ENCODE measurements at places on chromosomes 11 and 22. TPM values are rescaled to one million over a fixed set of nuclear protein-coding genes. Genes with fewer than 3 reads are reported as not detected.

- DNase-seq: no peak
Measured at GRCh38 chr11:128187377-128187776, 400.0 kb downstream of the ETS1 start.

- DNase-seq: no peak
Measured at GRCh38 chr11:128045094-128045725, 542.1 kb downstream of the ETS1 start.

GRCh38 chr11:117145393-117145761, 1.3 kb downstream of the PAFAH1B2 start:
- DNase-seq: peak; percentile 33

- no peak for DNase-seq
Measured at GRCh38 chr11:66609721-66610617, 6.5 kb upstream of the RBM14 start.

GRCh38 chr11:13003736-13004493, 5.2 kb upstream of the RASSF10 start:
- DNase-seq: no peak

GRCh38 chr22:35868938-35869337, 151.3 kb downstream of the APOL5 start:
- DNase-seq: no peak

DNA sequence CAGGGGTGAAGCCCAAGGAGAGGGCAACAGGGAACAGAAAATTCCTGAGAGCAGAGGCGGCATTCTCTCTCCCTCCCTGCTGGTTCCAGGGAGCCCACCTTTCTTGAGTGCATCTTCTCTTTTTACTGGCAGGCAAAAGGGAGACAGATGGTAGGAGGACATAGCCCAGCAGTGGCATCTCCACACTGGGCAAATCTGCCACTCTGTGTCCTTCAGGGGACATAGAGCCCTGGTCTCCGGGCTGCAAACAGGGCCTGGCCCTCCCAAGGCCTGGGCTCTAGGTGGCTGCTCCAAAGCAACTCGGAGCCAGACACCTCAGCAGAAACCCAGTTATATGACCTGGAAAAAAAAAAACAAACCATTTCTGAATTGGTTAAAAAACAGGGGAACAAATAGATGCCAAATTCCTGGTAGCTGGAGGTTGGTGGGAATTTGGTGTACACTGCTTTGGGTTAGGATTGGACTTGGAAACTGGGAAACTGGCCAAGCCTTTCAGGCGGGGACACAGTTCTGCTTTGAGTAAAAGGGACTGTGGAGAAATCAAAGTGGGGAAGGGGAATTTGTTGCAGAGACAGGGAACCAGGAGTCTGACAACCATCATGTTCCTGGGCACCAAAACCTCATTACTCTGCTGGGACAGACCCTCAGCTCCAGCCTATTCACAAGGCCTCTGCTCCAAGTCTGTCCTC, 23.6 kb upstream of the DKK3 start:
- no peak for DNase-seq

- no peak for DNase-seq
Measured at GRCh38 chr11:83544846-83545245, 258.7 kb upstream of the CCDC90B start.

- peak; percentile 67 for DNase-seq
Measured at GRCh38 chr11:2928605-2929530, at the start of gene PHLDA2. TSS of gene PHLDA2 (minus strand) at chr11:2929420. CDS start at chr11:2929364, 56 bp downstream.

GRCh38 chr11:128775468-128775867, 81.6 kb downstream of the FLI1 start:
- no peak for DNase-seq

- DNase-seq: no peak
Measured at GRCh38 chr22:50081426-50082196, 3.6 kb downstream of the MLC1 start.

- no peak for DNase-seq
Measured at GRCh38 chr22:49620003-49620556, 207.6 kb downstream of the BRD1 start.

GRCh38 chr11:121763526-121763925, 310.8 kb upstream of the SORL1-AS1 start:
- DNase-seq: no peak

- DNase-seq: no peak
Measured at GRCh38 chr11:46272816-46273427, 4.5 kb upstream of the CREB3L1 start.

- no peak for DNase-seq
Measured at GRCh38 chr11:68643585-68643984, 40.8 kb upstream of the GAL start.

DNA sequence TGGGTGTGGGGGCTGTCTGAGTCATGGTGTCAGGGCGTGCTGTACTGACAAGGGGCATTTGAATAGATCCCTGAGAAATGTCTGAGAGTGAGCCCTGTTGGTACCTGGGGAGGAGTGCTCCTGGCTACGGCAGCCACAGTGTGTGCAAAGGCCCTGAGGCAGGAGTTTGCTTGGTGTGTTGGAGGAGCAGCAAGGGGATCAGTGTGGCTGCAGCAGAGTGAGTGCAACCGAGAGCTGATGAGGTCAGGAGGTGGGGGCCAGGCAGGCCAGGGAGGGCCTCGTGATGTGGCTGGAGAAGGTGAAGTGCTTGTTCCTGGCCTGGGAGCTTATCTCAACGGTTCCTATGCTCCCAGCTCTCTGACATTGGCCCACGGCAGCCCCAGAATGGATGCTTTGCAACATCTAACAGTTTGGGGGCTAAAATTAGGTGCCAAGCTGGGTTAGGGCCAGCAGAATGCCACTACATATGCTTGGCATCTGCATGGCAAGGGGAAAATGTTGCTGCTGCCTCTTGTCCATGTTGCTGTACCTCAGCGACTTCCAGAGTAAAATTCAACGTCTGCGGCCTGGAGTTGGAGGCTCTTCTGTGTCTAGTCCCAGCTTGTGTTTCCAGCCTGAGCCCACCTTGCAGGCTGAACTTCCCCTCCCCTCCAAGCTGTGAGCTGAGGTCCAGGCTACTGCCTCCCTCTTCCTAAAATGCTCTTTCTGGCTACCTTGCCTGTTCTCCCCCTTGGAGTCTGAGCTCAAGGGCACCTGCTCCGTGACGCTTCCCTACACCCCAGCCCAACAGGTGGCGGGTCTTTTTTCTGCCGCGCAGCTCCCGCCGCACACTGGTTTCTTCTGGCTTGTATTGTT, 48.2 kb upstream of the MYEOV start:
- no peak for DNase-seq

GRCh38 chr11:94933223-94934130, 39.9 kb downstream of the CWC15 start:
- DNase-seq: no peak

DNA sequence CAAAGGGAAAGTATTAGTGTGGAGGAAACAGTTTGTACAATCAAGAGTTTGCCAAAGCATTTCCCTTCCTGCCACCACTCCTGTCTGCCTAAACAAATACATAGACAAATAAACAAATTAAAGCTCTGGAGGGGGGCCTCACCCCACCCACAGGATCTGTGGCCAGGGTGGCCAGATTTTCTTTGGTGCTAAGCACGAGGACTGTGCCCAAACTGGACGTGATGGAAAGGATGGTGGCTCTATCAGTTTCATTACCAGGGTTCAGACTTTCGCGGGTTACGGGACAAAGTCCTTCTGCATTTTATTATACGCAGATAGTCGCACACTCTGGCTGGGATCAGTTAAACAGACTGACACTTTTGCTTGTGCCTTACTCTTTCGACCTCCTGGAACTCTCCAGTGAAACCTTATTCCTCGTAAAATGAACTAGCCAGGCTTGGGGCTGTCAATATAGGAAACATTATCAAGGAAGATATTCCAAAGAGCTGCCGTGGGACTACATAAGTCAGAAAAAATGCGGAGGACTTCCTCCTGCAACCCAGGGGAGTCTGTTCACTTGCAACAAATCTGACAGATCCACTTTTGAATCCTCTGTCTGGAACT, 11.2 kb downstream of the BARX2 start:
- DNase-seq: no peak

DNA sequence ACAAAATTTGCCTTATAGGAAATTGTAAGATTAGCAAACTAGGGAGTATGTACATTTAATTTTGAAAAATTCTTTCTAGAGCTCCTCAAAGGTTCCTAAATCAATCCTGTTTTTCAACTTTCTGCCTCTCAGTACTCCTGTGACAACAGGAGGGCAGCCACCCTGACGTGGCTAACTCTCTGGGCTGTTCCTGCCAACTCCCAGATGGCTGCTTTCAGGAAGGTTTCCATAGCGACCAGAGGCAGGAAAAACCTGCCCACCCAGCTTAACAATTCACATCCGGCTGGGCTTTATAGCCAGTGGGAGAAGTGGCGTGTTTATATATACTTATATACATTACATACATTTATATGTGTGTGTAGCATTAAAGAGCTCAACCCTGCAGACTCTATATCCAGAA, 26.5 kb downstream of the SGSM3 start:
- no peak for DNase-seq

- no peak for DNase-seq
Measured at GRCh38 chr11:70819022-70819421, 420.7 kb downstream of the CTTN start.

DNA sequence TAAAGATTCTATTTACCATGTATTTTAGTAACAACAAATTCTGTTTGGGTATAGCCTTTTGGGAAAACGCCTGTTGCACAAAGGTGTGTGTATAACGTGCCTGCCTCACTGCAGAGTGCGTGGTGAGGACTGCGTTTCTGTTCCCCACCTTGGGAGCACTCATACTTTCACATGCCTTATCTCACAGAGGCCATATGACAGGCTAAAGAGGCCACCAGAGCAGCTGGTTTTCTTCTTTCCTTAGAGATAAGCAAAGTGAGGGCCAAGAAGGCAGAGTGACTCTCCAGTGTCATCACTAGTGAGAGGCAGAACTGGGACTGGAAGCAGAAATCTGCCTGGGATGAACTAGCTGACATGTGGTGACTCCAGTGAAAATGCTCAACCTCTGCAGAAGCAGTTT, 369.2 kb upstream of the NARS2 start:
- DNase-seq: no peak

DNA sequence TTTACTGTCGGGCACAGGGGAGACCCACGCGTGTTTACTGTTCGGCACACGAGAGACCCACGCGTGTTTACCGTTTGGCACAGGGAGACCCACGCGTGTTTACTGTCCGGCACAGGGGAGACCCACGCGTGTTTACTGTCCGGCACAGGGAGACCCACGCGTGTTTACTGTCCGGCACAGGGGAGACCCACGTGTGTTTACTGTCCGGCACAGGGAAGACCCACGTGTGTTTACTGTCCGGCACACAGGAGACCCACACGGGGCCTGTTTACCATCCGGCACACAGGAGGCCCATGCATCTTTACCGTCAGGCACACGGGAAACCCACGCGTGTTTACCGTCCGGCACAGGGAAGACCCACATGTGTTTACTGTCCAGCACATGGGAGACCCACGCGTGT, 525.1 kb downstream of the BRD1 start:
- no peak for DNase-seq

DNA sequence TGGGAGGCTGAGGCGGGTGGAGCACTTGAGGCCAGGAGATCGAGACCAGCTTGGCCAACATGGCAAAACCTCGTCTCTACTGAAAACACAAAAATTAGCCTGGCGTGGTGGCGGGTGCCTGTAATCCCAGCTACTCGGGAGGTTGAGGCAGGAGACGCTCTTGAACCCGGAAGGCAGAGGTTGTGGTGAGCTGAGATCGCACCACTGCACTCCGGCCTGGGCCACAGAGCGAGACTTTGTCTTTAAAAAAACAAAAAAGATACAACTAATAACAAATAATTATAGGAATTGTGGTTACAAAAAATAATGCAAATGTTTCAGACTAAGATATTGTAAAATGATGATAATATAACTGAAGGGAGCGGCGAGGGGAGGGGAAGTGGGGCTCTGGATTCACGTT, 90.3 kb upstream of the RTL6 start:
- no peak for DNase-seq

DNA sequence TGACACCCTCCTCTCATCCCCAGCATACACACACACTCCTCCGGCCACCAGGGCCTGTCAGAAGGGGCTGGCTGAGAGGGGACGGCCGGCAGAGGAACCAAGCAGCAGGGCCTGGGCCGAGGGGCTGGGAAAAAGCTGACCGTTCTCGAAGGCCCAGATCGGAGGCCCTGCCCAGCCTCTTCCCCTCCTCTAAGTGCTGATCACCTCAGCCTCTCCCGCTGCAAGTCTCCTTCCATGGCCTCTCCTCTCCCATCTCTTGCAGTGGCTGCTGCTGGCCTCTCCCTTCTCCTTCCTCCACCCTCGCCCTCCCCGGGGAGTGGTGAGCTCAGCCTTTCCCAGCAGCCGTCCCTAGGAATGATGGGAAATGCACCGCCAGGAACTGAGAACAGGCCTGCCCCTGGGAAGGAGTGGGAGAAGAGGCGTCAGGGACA, 39.6 kb downstream of the ARRB1 start:
- DNase-seq: peak; percentile 52

DNA sequence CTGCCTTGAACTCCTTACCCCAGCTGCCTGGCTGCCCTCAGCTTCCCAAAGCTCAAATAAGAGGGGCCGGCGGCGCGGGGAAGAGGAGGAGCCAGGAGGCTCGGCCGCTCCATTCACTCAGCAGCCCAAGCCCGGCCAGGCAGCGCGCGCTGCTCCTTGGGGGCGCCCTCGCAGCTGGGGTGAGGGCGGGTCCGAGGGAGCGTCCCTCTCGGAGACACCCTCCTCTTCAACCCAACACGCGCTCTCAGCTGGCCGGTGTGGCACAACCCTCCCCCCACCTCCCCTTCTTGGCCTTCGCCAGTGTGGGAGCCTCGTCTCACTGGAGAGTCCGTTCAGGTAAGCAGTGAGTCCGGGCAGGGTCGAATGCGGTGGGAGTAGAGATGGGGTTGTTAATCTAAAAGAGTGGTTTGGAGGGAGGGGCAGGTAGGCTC, at the start of gene WT1:
WT1 (minus strand) TSS at position 29 of the 431 bp plus-strand sequence.
- no peak for DNase-seq

DNA sequence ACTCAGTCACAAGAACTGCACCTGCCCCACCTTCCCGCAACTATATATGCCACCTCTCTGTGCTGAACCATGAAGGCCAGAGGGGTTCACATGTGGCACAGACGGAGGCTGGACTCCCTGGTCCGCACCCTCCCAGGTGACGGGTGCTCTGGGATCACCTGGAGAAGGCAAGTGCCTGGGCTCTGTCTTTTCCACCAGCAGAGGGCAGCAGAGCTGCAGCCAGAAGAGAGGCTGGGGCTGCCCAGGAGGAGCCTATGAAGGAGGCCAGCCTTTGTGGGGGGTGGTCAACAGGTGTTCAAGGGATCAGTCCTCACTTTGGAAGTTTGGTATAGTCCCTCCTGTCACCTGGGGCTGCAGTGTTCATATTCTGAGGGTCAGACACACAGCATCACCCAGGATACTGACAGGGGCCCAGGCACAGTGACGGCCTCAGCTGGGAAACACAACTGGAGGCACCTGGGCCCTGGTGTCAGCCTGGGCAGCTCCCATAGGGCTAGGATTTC, 39.2 kb upstream of the IGLL5 start:
- DNase-seq: peak; percentile 15

Gene CEND1
- 7.3 TPM for total RNA-seq

Gene GAS2
- 8.6 TPM for total RNA-seq

Gene RAB39A
- 52.2 TPM for total RNA-seq

Gene CBL
- total RNA-seq: 8.6 TPM

Gene TUB
- 83.2 TPM for total RNA-seq

Gene PKP3
- not detected for total RNA-seq

Gene PUS3
- 14.3 TPM for total RNA-seq

Gene TMEM126A
- 33.8 TPM for total RNA-seq

Gene PANX2
- 2.0 TPM for total RNA-seq

Gene RASGRP2
- total RNA-seq: 24.9 TPM

Gene PPP1R14B
- 102 TPM for total RNA-seq

Gene MAJIN
- not detected for total RNA-seq

Gene CHRDL2
- total RNA-seq: not detected

All from frontal cortex (tissue), 4 donors.